B cell (primary cell): ENCODE measurements at places on chromosomes 4 and X. TPM values are rescaled to one million over a fixed set of nuclear protein-coding genes. Genes with fewer than 3 reads are reported as not detected.

Gene ADH4
- not detected in 2 replicates for polyA plus RNA-seq

Gene CCDC110
- polyA plus RNA-seq: 0.04 TPM in 1 of 2 replicates, not detected in the other

Gene MAGEB1
- polyA plus RNA-seq: not detected in 2 replicates

- no peaks in the 10 kb centered on the region for H3K27me3 ChIP-seq
- no peaks in the 10 kb centered on the region for H3K4me1 ChIP-seq
- no peak for DNase-seq
- no peak overlapping the region for H3K4me3 ChIP-seq
- H3K27ac ChIP-seq: no peak overlapping the region
- no peaks in the 10 kb centered on the region for H3K36me3 ChIP-seq
Observed at GRCh38 chrX:25108481-25108880, 92.7 kb upstream of the ARX start.

GRCh38 chrX:56813318-56813837, 84.3 kb downstream of the NBDY start:
- H3K4me1 ChIP-seq: peaks cover 35% of the 10 kb centered on the region
- H3K27ac ChIP-seq: peak overlapping the region; percentile 82
- H3K27me3 ChIP-seq: no peaks in the 10 kb centered on the region
- H3K36me3 ChIP-seq: no peaks in the 10 kb centered on the region

- H3K4me1 ChIP-seq: no peaks in the 10 kb centered on the region
- H3K4me3 ChIP-seq: no peak overlapping the region
- H3K27me3 ChIP-seq: no peaks in the 10 kb centered on the region
- no peaks in the 10 kb centered on the region for H3K36me3 ChIP-seq
- H3K27ac ChIP-seq: no peak overlapping the region
Observed at GRCh38 chrX:13859724-13860123, 42.8 kb upstream of the GPM6B start.

DNA sequence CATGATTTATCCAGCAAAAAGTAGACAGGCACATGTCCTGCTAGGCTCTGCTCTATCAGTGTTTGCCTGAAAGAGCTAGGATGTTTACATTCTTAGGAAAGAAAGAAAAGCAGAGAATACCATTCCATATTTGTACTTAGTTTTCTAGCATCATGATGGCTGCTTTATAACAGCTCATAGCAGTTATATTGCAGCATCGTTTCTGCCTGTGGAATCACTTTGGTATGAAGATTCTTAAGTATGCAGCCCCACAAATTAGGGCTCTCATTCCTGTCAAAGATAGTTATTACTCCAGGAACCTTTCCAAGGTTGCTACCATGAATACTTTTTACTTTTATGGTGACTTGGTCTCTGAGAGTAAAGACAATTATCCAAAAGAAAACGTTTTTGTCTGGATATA, 119.0 kb upstream of the MYOZ2 start:
- no peak overlapping the region for H3K4me3 ChIP-seq
- H3K27me3 ChIP-seq: no peaks in the 10 kb centered on the region
- H3K27ac ChIP-seq: no peak overlapping the region

DNA sequence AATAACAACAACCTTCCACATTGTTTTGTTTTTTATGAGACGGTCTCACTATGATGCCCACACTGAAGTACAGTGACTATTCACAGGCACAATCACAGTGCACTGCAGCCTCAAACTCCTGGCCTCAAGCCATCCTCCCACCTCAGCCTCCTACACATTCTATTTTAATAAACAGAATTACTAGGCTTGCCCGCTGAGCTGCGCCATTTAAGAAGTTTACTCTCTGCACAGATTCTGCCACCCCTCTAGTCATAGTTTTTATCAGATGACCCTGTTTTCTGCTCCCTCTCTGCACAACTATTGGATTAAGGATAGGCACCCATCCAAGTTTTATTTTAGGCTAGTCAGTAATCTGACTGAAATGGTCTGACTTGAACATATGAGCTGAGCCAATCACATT, 11.3 kb upstream of the COX18 start:
- peaks cover 2% of the 10 kb centered on the region for H3K4me1 ChIP-seq
- no peak for DNase-seq
- no peaks in the 10 kb centered on the region for H3K36me3 ChIP-seq
- H3K4me3 ChIP-seq: no peak overlapping the region
- no peak overlapping the region for H3K27ac ChIP-seq

- H3K27me3 ChIP-seq: peaks cover 16% of the 10 kb centered on the region
- H3K27ac ChIP-seq: no peak overlapping the region
- DNase-seq: no peak
- H3K4me1 ChIP-seq: peaks cover 17% of the 10 kb centered on the region
- H3K36me3 ChIP-seq: peaks cover 2% of the 10 kb centered on the region
Observed at GRCh38 chr4:182875453-182876405, 41.5 kb downstream of the DCTD start.
